ENCODE measurements at places on chromosomes 3 and 15. TPM values are rescaled to one million over a fixed set of nuclear protein-coding genes. Genes with fewer than 3 reads are reported as not detected.

DNA sequence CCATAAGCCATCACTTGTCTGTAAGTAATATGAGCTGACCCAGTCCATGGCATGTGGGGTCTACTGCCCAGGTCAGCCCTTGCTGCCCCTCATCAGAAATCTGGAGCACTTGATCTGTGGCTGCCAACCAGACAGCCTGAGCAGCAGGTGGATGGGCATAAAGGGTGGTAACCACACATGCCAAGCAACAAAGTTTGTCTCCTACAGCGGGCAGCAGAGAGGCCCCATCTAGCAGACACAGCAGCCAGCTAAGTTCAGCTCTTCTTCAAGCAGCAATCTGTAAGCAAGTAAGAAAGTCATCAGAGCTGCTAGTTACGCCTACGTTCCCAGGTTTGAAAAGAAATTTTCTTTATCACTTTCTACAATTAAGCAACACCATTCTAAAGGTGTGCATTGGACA lies 27.9 kb downstream of the CHCHD4 start:
- no peak for DNase-seq

GOLGA6L7 gene
- total RNA-seq = not detected

PLSCR2 gene
- 2.6 TPM for total RNA-seq

- no peak for DNase-seq
Observed at GRCh38 chr3:196192036-196192523, 19.1 kb downstream of the ZDHHC19 start.

DNA sequence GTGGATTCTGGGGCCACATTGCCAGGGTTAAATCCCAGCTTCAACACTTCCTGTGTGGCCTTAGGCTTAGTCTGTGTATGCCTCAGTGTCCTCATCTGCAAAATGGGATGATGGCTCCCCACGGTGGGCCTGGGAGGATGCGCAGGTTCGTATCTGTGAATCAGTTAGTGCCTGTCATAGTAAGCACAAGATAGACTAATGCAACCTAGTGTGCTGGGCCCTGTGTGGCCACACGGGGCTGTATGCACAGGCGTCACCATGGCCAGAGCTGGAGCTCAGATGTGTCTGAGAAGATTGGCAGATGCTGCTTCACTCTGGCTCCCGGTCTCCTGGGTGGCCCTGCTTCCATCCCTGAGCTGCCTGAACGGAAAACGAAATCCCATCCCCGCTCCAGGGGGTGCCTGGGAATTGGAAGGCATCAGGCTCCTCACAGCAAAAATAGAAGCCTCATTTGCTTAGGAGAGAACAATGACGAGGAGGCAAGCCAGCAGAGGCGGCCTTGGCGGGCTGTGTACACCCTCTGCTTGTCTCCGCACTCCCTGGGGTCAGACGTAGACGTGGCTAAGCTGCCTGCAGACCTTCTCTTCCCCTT lies 103.6 kb downstream of the APBA2 start:
- no peak for DNase-seq

DNA sequence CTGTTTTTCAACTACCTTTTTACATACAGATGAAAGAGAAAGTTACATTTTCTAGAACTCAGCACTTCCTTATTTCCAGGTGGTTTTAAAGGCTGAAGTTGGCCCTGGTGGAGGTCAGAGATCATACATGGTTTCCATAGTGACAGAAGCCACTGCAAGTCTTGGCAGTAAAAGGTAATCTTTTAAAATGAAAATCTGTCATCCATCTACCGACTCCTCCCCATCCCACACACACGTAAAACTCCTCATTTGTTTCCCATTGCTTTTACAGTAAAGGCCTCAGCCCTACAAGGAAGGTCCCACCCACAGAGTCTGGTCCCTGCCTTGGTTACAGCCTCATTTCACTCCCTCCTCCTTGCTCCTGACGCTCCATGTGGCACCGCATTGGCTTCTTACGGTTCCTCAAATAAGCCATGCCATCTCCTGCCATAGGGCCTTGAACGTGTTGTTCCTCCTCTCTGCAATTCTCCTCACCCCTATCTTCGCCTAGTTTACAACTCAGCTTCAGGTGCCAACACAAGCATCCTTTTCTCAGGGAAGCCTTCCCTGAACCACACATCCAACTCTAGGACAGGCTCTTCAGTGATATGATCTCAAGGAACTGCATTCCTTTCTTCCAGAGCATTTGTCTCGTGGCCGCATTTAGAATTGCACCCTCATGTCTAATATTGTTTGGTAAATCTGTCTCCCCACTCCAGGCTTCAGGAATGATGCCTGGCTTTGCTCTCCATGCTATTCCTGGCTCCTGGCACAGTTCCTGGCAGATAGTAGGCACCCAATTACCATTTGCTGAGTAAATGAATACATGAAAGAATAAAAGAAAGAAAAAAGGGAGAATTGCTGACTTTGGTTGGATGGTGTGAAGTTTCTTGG lies 2.6 kb downstream of the CYP19A1 start:
- no peak for DNase-seq

DNA sequence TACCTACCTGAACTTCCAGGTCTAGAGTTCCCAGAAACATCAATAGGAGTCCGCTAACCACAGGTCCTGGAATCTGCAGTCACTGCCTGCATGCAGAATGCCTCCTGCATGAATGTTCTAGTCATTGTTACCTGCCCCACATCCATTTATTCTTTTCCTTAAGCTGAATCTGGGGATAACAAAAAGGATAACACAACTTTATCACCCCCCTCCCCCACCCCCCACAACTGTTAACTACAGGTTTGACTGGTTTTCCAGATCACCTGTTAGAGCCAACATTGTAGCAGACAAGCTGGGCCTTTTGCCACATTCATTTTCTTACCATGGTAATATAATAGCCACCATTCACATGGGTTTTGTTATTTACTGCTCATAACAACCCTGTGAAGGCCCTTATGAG lies 4.6 kb upstream of the CTSH start:
- DNase-seq = no peak

DNA sequence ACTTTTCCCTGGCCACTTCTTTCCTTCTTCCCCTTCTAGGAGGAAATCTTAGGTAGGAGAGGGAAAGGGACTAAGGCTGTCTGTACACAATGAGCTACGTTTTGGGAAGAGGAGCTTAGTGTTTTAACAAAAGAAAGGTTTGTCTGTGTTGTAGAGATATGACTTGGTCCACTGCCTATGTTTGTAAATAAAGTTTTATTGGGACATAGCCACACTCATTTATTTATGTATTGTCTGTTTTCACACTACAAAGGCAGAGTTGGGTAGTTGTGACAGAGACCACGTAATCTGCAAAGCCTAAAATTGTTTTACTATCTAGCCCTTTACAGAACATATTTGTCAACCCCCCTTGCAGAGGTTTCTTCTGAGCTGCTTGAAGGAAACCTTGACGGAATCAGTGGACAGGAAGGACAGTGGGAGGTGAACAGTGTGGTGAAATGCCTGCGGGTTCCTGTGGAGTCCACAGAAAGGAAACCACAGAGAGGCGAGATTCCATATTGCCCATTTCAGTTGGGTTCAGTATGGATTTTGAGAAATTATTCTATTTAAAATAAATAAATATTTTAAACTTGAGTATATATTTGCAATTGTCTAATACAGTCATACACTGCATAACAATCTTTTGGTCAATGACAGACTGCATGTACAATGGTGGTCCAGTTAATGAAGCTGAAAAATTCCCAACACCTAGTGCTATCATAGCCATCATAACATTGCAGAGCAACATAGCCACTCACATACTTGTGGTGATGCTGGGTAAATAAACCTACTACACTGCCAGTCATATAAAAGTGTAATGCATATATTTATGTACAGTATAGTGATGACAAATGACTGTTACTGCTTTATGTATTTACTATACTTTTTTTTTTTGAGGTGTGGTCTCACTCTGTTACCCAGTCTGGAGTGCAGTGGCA lies 157.9 kb upstream of the NUDT16 start:
- DNase-seq = no peak

GRCh38 chr3:187287256-187287655 lies 4.3 kb downstream of the MASP1 start:
- no peak for DNase-seq

DNA sequence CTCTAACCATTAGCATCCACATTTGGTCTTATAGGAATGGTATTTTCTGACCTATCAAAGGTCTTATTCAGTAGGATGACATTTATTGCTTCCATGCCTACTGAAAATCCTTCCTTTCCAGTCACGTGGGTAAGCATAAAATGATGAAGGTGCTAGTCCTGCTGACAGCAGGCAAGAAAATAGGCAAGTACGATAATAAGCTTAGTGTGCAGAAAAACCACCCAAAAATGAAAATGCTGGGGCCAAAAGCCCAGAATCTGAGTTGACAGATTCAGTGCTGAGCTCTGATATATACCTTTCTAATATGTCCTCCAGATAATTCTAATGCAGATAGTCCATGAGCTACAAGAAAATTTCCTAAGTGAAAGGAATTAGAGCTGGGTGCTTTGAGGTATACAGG lies 194.8 kb downstream of the WDR72 start:
- no peak for DNase-seq

DNA sequence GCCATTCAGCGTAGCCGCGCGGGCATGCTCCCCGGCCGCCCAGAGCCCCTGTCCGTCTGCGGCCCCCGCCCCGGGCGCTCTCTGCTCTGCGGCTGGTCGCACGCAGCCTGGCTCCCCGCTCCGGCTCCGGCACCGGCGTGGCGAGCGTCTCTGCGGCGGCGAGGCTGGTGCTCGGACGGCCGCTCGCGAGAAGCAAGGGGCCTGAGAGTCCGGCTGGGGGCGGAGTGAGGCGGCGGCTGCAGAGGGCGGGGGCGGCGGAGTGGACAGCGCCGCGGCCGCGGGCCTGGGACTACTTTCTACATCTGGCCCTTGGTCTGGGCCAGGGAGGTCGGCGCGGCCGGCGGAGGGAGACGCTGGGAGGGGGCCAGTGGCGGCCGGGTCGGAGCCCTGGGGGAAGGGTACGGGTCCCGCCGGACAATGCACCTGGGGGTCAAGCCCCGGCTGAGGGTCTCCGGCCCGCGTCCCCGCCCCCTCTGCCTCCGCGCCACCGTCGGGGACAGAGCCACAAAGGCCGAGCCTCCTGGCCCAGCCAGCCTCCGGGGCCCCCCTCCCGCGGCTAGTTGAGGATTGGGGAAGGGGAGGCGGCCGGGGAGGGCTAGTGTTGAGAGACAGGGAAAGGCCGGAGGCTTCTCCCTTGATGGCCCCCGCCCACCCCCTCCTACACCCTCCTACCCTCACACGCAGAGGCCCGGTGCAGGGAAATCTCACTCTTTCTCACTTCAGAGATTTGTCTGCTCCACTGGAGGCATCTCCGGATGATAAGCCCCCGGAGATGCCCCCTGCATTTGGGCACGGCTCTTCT lies at the start of gene PRTG:
TSS of gene PRTG (minus strand) at position 226 of the 802 bp plus-strand sequence. CDS start at position 5, 221 bp downstream.
- DNase-seq = peak; percentile 56

DNA sequence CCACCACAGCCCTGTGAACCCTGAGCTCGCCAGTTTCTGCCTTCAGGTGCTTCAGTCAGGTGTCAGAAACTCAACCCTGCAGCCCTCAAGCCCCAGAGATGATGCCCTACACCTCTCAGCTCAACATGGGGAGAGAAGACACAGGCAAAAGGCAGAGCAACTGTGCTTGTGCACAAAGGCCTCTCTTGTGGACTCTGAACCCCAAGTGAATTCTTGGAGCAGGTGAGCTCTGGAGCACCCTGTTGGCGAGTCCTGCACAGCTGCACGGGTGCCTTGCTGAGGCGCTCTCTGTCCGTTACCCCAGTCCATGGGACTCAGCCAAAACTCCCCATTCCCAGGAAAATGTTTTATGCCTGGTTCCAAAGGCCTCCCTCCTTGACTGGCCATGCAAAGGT lies 197.0 kb downstream of the KLF13 start:
- no peak for DNase-seq

GPR171 gene
- 4.7 TPM for total RNA-seq

GRCh38 chr15:94252223-94252766 lies 20.9 kb downstream of the MCTP2 start:
- no peak for DNase-seq

CCR9 gene
- not detected for total RNA-seq

DNA sequence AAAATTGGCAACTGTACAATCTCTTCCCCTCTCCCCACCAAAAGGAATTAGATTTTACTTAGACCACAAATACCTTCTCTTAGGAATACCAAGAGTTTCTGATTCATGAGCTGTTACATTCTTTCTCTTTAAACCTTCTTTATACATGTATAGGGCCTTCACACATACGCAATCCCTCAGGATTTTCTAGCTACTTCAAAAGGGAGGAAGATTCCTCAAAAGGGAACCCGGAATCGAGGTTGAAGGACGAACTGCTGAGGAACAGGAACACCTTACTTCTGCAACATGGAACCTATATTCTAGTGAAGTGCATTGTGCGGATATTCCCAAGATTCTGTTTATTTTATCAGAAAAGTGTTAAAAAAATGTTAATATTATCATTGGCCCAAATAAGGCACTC lies 52.3 kb downstream of the GABRB3 start:
- no peak for DNase-seq

DNA sequence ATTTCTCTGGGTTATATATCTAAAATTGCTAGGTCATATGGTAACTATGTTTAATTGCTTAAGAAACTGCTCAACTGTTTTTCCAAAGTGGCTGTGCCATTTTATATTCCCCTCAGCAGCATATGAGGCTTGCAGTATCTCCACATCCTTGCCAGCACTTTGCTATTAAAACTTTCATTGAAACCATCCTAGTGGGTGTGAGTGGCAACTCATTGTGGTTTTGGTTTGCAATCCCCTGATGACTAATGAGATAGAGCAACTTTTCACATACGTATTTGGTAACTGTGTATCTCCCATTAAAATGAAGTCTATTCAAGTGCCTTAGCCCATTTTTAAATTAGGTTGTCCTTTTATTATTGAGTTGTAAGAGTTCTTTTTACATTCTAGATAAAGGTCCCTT lies 17.3 kb downstream of the KPNA1 start:
- DNase-seq = no peak

GRCh38 chr3:38397320-38397719 lies 50.7 kb downstream of the XYLB start:
- DNase-seq = no peak

DNA sequence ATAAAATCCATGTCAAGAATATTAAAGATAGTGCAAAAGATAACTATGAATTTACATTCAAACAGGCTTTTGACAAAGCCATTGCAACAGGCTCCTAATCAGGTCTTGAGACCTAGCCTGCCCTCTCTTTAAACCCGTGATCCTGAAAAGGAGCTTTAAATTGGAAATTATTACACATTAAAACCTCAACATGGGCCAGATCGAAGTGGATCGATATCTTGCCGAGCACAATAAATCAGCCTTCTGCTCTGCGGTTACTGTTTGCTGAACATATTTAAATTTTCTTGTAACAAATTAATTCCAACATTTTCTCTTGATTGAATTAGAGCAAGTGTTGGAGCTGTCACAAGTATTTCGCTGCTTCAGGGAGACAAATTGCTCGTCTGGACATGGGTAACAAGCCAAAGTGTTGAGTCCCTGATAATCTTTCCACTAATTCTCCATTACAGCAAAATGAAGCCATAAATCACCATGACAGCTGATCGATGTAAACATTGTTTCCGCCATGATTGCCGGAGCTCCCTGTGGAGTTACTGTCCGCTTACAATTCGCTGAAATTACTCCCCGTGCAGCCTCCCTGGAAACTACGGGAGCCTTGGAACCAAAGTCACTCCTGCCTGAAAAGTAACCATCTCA lies 47.6 kb downstream of the SHOX2 start:
- DNase-seq = no peak

- DNase-seq = no peak
Observed at GRCh38 chr3:50333744-50334328, 5.8 kb upstream of the TUSC2 start.

GRCh38 chr15:37117030-37117429 lies 16.7 kb upstream of the MEIS2 start:
- DNase-seq = no peak

All from ureter (tissue), 1 donor.